Fibroblast of skin of left quadriceps (primary cell): ENCODE measurements at places on chromosomes 11 and 22.

DNA sequence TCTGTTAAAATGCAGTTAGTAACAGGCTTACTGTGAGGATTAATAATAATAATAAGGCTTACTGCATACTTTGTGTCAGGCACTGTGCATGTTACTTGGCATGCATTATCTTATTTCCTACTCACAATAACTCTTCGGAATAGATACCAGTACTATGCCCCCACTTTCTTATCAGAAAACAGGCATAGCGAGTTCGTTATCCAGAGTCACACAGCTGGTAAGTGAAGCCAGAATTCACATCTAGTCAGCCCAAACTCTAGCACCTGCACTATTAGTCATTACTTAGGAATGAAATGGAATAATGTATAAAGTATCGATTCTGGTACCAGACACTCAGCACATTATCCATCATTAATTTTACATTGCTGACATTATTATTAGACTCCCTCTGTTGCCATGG, 155.7 kb upstream of the BLID start:
- no peak for DNase-seq

GRCh38 chr11:131871006-131871405, 500.6 kb downstream of the NTM start:
- DNase-seq = no peak

- no peak for DNase-seq
These were observed 309.7 kb downstream of the MN1 start for GRCh38 chr22:27491888-27492287.

DNA sequence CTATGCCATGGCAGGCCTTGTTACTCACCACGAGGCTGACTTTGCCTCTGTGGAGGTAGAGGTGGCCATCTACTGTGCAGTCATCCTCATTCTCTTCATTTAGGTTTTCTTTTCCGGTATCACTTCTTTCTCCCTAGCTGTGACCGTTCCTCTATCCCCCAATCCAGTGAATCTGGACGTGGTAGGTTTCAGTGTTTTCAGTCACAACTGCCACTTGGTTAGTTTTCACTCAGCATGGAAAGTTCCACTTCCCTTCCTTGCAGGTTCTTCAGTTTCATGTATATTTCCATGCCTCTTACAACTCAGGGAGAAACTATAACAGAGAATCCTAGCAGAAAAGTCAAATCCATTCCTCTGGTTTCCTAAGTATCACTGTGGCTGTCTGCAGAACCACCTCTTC, 1.9 kb downstream of the HPS4 start:
- DNase-seq = no peak

DNA sequence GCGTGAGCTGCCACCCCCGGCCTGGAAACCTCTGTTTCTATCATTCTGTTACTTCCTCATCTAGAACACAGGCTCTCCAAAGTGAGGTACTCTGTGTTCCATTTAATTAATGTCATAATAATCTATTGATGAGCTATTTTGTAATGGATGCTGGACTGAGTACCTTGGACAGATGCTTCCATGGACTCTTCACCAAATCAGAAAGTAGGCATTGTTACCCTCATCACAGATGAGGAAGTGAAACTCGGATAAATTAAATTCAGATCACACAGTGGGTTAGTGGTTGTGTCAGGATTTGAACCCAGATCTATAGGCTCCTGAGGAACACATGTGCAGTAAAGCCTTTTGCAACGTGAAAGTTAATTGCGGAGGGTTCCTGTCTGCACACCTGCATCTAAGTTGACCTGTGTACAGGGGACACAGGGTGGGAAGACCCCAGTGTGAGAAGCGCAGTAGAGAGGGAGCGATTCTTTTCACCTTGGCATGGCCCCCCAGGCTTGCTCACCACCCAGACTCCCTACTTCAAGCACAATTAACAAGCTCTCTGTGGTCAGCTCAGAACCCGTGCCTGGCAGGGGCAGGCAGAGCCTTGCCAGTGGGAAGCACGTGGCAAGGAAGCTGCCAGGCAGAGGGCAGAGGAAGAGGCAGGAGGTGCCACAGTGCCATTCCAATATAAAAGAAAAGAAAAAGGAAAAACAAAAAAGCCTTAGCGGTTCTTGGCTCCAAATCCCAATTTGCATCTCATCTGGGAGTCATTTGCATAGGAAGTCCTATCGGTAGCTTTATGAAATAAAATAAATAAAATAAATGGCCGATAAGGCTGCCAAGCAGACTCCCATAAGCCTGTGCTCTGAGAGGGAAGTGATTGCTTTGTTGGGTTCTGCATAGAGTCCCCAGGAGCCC, 239.3 kb downstream of the GRIK4 start:
- DNase-seq = no peak

- no peak for DNase-seq
These were observed 595.3 kb downstream of the OPCML start for GRCh38 chr11:132937016-132937415.

GRCh38 chr11:65625628-65626342, 10.2 kb downstream of the PCNX3 start:
- DNase-seq = no peak

DNA sequence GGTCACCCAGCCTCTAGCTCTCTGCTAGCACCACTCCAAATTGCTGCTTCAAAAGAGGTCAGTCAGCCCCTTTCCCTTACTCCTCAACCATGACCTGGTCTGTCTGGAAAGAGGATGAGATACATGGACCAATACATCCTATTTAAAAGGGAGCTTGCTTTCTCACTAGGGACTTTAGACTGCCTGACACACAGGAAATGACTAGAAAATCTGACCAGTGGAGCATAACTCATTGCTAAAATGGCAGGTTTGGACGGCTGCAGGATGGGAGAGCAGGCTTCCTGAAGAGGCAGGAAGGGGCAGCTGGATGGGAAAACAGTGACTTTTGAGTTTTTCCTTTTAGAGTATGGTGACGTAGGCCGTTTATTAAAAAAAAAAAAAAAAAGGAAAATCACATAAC, 25.3 kb downstream of the STIM1 start:
- DNase-seq = no peak

DNA sequence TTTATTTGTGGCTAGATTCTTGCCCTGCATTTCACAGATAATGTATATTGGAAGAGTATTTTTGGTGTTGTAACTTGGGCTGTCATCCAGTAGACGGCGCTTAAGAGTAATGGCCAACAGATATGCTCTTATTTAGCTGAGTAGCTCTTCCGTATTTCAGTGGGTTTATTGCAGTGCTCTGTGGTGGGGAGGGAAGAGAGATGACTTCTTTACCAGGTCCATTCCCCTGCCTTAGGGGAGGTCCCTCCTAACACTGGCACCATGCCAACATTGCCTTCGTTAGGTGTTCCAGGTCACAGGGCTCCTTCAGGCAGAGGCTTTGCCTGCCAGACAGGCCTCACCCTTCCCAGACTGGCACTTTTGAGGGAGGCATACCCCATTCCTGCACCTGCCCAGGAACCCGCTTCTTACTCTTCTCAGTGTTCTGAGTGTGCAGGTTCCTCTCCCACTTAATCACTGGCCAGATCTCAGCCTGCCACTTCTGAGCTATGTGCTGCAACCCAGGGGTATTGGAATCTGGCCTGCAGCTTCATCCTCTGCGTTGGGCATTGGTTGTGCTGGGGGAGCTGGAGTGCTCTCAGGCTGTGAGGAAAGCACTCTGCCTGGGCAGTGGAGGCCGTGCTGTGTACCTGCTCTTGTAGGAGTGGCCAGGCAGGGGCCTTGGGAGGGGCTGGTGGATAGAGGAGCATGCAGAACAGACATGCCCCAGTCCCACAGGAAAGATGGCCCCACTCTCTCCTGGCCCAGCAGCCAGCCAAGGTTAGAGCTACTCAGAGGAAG, 29.4 kb upstream of the SLN start:
- DNase-seq = no peak

DNA sequence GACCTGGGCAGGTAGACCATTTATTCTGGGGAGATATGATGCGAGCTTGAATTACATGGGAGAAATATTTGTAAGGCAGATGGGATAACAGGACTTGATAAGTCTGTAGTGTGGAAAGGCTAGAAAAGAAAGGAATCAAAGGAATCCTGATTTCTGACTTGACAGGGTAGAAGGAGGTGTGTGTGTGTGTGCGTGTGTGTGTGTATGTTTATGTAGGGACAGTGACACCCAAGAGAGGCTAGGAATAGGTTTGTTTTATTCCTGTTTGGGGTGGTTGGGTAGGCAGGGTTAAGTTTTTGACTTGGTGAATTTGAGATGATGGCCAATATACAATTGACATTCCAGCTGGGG, 390 bp upstream of the HTATIP2 start:
- DNase-seq = no peak

- no peak for DNase-seq
These were observed 194.8 kb upstream of the BLID start for GRCh38 chr11:122310766-122311165.

DNA sequence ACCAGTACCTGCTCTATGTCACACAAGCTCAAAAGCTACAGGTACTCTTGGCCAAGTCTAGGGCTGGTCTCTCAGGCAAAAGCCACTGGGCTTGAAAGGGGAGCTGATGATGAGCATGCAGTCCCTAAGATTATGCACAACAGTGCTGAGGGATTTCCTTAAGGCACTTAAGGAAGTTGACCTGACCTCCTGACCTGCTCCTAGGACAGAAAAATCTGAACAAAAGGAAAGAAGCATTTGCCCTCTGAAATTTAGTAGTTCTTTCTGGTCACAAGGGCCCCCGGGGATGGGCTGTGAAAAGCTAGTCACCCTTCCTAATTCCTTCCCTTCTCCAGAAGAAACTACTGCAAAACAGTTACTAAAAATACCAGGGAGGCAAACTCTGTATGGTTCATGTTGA, 83.6 kb upstream of the PHOX2A start:
- no peak for DNase-seq

DNA sequence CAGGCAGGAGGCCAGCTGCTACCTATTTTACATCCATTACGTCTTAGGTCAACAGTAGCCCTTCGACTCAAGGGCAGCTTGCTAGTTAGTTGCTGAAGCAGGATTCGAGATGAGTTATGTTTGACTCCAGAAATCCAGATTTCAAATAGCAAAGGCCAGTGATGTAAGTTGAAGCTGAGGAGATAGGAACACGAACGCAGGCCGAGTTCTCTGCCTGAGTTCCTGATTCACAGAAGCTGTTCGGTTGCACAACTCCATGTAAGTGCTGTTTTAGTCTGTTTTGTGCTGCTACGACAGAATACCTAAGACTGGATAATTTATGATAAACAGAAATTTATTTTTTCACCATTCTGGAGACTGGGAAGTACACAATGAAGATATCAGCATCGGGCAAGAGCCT, 111.2 kb downstream of the SLC1A2 start:
- no peak for DNase-seq

DNA sequence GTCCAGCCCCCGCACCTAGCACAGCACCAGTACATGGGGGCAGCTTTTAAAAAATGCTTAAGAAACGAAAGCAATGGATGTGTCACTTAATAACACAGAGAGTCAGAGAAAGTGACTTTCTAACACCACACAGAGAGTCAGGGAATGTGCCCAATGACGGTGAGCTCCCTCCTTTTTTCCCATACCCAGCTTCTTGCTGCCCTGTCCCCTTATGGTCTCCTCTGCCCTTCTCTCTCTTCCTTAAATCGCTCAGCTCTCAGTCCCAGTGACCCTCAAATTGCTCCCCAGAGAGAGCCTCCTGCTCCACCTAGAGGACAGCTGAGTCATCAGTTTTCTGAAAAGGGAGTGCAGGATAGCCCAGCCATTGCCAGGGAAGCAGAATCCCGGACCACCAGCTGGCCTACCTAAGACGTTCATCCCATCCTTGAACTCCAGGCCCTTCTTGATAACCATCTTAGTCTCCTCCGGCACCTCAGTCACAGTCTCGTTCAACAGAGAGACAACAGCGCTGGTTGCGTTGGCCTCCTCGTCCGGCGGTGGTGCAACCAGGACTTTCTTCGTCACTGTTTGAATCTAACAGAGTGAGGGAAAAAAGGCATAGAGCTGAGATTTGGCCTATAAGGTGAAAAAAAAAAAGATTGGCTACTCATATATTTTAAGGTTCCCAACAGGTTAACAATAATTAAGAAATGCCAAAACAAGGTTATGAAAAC, 113.5 kb downstream of the SLC1A2 start:
- DNase-seq = peak; percentile 26

- DNase-seq = no peak
These were observed 11.4 kb downstream of the FAM181B start for GRCh38 chr11:82722231-82722630.

- peak; percentile 41 for DNase-seq
These were observed 41.7 kb downstream of the THAP12 start for GRCh38 chr11:76339221-76339620.

DNA sequence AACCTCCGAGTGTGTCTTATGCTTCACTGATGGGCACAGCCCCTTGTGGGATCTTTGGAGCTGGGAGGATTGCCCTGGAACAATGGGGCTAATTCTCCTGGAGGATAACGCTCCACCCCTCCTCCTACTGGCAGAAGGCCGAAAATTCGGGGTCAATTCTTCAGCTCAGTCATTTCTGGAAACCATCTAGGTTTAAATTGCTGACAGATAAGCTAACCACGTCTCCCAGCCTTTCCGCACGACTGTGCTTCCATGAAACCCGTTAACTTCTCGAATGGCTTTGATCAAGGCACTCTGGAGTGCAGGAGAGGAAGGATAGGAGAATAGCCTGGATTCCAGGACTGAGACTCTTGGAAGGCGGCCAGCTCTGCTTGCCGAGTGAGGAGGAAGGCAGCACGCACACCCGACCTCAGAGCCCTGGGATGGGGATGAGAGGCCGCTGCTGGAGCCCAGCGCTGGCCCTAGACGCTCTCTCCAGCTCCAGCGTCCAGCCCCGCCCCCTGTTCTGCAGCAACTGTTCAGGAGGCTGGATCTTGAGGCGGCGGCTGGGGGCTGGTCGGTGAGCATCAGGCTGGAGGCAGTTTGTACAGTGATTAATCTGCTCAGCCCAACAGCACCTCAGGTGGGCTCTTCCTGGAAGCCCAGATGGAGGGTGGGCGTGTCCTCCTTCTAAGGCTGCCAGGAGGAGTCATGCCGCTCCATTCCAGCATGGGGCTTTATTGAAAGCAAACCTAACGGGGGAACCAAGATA, 176.7 kb upstream of the NCAM1 start:
- peak; percentile 88 for DNase-seq

GRCh38 chr11:122882857-122883645, 492 bp downstream of the JHY start:
- no peak for DNase-seq

- DNase-seq = no peak
These were observed 59.6 kb downstream of the LRRC32 start for GRCh38 chr11:76610871-76611475.

GRCh38 chr11:63765688-63766241, 2.8 kb downstream of the ZFTA start:
- no peak for DNase-seq
